GOT3 (cell line): ENCODE measurements at places on chromosomes 7 and 10.

- no peak for DNase-seq
Observed at GRCh38 chr10:2296179-2296891, 559.0 kb upstream of the ADARB2 start.

DNA sequence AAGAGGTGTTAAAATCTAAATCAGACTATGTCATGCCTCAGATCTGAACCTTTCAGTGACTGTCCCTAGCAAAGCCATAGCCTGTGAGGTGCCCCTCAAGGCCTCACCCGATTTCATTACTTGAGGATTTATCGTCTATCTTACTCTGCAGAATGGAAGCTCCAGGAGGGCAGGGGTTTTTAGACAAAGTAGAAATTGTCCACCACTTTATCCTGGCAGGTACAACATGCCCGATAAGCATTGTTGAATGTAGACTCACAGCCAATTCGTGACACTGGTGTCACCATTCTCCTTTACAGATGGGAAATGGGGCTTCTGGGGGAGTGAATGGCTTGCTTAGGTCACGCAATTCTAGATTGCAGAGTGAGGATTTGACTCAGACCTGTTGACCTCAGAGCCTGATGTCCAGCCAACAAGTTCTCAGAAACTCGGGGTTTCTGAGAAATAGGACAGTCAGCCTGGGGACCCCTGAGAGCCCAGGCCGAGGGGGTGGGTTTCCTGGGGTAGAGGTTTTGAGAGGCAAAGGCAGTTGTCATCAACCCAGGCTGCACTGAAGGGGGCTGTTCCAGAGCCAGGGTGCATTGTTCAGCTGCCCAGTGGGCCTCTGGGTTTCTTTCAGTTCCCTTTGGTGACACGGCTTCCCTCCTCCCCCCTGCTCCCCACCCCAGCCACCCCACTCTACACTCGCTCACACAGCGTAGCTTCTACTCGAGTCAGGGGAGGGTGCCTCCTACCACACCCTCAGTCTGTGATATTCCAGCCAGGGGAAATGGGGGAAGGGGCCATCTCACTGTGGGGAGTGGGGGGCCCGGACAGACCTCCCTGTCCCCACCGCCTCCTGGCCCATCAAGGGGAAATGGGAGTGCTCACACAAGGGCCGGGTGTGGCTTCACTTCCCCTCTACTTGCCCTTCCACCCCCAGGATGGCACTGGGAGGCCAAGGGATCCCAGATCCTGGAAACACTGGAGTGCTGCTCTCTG, 3.1 kb upstream of the IRF5 start:
- no peak for DNase-seq

- DNase-seq, result no peak
Observed at GRCh38 chr7:24702755-24703154, 54.5 kb downstream of the GSDME start.

- no peak for DNase-seq
Observed at GRCh38 chr7:49564379-49564714, 209.1 kb upstream of the VWC2 start.

GRCh38 chr10:68105820-68106219, 3.5 kb upstream of the MYPN start:
- no peak for DNase-seq

- no peak for DNase-seq
Observed at GRCh38 chr10:113493195-113493594, 59.7 kb upstream of the HABP2 start.
